Muscle of back (tissue), 13 donors: ENCODE measurements at places on chromosomes 11 and 22. TPM values are rescaled to one million over a fixed set of nuclear protein-coding genes. Genes with fewer than 3 reads are reported as not detected.

DNA sequence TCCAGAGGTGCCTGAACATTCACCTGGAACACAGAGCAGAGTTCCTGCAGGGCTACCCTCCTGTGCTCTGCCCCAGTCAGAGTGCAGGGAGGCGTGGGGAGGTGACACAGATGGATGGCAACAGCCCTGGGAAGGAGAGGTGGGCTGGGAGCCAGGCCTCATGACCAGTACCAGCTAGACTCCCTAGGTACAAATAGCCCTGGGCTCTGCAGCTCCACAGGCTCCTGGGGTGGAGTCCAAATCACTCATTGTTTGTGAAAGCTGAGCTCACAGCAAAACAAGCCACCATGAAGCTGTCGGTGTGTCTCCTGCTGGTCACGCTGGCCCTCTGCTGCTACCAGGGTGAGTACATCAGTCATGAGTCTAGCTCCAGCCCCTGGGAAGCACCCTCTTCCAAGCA, at the start of gene SCGB1D2:
SCGB1D2 (plus strand) TSS at position 219 of the 400 bp plus-strand sequence; CDS start at position 288, 69 bp downstream.
- no peak for DNase-seq

DNA sequence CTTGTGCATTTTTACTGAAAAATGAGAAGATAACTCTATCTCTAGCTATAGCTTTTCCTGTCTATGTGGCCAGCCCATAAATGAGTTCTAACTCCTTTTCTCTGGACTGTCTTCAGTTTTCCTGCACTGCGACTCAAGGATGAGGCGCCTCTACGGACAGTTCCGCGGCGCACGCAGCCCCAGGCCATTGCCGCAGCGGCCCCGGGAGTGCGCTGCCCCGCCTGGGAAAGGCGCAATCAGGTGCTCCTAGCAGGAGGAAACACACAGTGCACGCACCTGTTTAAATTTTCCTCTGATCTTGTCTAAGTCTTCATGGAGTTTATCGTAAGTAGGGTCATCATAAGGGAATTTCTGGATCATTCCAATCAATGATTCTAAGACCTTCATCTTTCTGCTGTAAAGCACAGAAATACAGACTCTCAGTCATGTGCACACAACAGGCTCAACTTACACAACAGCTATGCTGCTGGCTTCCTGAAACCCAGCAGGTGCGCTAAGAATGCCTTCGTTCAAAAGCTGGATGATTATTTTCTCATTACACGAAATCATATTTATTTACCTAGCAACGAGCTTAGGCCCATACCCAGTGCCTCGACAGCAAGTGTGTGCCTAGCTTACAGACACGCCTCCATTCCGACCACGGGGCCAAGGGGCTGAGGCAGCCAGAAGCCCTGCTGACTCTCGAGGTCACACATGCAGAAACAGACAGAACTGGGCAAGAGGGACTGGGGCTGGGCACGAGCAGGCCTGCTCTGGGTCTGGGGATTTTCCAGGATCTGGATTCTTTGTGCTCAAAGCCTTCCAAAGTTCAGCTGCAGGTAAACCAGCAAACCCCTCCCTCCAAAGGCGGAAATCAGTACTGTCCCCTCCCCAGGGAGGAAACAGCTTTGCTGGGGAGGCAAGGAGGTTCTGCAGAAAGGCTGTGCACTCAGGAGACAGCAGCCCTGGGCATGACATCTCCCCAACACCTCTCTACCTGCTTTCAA, 7.2 kb downstream of the LTO1 start:
- no peak for DNase-seq

DNA sequence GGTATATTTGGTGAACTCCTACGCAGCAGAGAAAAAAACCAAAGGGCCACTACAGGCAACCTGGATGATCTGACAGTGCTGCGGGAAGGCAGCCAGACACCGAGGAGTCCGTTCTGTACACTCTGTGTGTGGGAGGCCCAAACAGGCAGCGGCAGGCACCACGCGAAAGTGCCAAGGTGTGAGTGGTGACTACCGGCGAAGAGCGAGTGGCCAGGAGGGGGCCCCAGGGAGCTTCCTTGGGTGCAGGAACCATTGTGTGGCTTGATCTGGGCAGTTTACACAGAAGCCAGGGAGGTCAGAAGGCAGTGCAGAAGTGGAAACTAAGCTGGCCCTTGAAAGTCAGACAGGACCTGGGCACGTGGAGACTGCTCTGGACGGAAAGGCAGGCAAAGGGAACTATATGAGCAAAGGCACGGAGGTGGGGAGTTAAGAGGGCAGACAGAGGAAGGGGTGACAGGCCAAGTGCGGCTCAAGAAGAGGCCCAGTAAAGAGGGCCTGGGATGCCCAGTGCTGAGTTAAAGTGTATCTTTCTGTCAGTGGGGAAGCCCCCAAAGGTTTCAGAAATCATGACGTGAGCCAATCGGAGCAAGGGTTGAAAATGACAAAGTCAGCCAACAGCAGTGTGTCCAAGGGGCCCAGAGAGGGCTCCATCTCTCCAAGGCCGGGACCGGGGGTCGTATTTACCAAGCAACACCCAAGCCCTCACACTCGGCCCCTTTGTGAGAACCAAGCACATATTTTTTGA, 10.6 kb downstream of the TMEM184B start:
- DNase-seq = no peak

DNA sequence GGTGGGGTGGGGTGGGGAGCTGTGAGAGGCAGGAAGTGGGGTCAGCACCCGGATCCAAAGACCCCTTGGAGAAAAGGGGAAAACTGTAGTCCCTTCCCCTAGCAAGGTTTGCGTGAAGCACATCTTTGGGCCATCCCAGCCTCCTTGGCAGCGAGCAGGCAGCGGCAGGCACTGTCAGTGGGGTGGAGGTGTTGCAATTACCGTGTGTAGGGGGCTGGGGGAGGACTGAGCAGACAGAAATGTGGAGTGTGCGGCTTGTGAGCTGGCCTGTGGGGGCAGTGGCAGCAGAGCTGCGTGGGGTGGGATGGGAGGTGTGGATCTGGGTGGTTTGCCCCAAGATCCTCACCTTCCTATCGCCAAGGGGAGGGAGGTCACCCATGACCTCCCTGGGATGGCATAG, 16.4 kb downstream of the DAGLA start:
- no peak for DNase-seq

GRCh38 chr11:3200388-3201111, 18.1 kb downstream of the MRGPRG start:
- DNase-seq = no peak

GRCh38 chr11:8203414-8203715, 34.5 kb upstream of the RIC3 start:
- DNase-seq = no peak

DNA sequence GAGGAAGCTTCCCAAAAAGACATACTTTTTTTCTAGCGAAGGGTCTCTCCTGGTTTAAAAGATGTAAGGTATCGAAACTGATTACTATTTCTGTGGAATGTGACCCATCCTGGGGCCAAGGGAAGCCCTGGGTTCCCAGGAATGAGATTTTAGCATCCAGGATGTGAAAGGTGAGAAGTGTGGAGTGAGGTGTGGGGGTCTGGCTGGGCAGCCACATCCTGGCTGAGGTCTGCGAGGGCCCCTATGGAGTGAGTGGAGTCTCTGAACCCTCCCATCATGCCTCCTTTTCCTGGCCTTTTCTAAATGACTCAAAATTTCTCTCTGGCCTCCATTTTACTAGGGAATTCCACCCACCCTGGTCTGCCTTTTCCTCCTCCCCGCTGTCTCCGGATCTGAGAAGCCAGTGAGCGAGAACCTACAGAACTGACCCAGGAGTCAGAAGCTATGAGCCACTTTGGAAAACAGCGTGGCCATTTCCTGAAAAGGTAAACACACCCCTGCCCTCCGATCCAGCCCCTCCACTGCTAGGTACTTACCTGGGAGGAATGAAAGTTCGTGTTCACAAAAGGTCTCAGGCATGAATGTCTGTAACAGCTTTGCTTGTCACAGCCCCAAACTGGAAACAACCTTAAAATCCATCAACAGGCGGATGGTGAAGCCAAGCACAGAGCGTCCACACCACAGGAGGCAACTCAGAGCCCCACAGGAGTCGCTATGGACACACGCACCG, 27.7 kb upstream of the SHANK2 start:
- DNase-seq = no peak

Gene FAM180B
- 3.7 TPM for polyA plus RNA-seq

Gene CLP1
- polyA plus RNA-seq = 12.2 TPM
